ENCODE measurements at places on chromosomes 6 and 20.

DNA sequence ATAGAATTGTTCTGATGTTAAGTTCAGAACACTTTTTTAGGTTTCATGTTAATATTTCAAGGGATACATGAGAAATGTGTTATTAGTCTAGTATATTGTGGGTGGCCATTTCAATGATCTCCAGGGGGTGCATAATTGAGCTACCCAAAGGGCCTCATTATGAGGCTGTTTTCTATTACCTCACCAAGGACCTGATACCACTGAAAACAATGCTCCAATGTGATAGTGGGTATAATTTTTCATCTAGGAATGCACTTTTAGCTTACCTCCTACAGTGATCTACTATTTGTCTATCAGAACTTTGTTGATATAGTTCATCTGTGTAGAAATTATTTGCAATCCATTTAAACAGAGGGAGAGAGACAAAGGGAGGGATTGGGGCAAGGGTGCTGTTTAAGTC, 106.8 kb upstream of the HS3ST5 start:
- no peak for DNase-seq

DNA sequence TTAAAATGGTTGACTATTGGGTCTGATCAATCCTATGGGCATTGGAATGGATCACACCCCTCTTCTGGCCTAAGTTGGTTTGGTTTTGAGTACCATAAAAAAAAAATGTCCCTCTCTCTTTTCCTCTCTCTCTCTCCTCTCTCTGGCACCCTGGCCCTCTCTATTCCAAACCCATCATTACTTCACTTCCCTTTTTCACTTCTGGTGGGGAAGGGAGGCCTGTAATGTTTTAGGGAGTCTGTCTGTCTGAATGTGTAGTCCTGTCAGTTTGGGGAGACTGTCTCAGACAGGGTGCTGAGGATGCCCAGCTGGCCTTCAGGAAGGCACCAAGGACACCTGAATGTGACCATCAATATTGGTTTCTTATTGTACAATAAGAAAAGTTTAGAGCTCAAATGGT, 165.8 kb downstream of the CD24 start:
- DNase-seq = no peak

- DNase-seq = no peak
These were observed 8.5 kb upstream of the SOD2 start for GRCh38 chr6:159701413-159701999.

DNA sequence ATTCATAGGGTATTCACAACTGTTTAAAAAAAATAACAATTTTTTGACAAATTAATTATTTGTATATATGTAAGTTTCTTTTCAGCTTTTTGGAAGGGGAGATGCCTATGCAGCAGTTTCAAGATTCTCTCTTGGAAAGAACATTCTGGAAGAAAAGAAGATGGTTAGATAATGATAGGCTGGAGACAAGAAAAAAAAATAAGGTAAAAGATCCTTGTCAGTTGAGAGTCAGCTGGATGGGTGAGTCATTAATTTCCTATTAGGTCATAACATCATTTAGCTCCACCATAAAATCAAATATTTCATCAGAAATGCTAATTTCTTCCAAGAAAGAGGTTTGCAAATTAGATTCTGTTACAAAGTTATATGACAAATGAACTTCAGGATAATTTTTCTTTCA, 880.4 kb downstream of the EPHA7 start:
- DNase-seq = no peak

GRCh38 chr6:158009114-158009891, 27.6 kb downstream of the SYNJ2 start:
- peak; percentile 27 for DNase-seq

DNA sequence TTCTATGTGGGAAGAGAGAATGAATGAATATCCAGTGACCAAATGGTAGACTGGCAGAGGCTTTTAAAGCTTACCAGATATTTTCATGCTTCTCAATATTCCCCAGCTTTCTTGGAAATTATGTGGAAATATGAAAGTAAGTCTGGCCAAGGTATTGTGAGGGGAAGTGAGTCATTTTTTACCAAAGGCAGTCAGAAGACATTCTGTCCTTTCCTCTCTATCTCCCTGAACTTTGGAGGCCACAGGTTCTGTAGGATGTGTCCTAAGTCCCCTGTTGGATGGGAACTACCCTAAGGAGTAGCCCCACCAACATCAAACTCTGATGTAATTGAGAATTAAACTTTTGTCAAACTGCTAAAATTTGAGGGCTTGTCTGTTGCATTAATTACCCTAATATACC, 593.8 kb upstream of the NRSN1 start:
- DNase-seq = no peak

Measured in CD4-positive, alpha-beta T cell treated with Interleukin-17A for 1 hour (primary cell).